ENCODE measurements at places on chromosomes 4 and X.

- no peak for DNase-seq
These were observed 70.5 kb upstream of the PRSS48 start for GRCh38 chr4:151206241-151207005.

- DNase-seq: peak; percentile 87
These were observed at the start of gene SLC9B1 for GRCh38 chr4:103019308-103020124. TSS of gene SLC9B1 (minus strand) at chr4:103019705. CDS start at chr4:102991711, 27,994 bp downstream.

DNA sequence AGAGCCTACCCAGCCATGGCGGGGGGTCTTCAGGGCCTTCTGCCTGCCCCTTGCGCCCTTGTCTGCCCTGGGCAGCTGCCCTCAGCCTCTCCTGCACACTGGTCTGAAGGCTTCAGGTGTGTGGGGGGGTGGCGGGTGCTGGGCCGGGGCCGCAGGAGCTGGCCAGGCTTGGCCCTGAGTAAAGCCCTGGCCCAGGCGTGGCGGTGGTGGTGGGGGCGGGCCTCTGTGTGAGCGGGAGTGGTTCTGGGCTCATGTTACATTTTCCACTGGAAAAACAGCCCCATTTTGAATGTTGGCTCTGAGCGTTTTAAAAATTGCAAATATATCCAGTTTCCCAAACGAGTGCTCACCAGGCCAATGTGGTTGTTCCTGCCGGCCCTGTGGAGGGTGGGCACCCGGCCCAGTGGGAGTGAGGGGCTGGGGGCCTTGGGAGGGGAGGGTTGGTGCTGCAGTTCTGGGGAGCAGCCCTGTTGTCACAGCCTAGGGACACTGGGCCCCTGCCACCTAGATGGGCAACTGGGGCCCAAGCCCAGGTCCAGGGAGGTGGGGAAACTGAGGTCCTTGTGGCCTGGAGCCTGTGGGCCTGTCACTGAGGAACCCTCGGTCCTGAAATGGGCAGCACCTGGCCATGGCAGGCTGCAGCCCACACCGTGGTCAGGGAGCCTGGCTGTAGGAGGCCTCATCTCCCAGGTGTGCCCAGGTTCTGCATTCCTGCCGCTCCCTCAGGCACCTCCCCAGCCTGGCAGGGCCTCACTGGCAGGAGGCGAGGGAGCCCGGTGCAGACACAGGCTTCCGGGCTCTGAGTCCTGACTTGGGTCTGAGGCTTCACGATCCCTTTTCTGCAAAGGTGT, 28.3 kb downstream of the FGFRL1 start:
- no peak for DNase-seq

GRCh38 chrX:94515009-94515408, 841.0 kb downstream of the FAM133A start:
- DNase-seq: no peak

DNA sequence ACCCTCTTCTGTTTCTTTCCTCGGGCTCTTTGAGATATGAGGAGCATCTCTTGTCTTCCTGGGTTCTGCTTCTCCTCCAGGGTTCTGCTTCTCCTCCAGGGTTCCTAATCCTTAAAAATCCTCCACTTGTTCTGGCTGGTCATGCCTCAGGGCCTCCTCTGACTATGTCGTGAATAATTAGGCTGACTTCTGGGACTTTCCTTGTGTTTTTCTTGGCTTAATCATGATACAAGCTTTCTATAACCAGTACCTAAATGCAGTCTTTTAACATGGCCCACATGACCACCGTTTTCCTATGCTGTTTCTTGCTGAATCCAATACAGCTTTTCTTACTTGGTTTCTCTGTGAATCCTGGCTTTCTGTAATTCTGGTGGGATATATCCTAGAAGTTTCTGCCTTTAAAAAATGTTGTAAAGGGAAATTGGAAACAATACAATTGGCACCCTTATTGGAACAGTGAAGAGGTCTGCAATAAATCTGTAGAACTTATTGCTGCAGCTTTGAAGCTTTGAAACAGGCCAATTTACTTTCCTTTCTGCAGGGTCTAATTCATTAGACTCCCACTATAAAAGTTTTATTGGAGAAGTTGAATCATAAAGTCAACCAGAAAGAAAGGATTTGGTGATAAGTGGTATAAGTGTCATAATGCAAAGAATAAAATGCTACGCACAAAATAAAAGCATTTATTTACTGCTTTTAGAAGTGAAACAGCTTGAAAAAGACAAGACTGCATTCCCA, 213.1 kb downstream of the UGT8 start:
- DNase-seq: no peak

DNA sequence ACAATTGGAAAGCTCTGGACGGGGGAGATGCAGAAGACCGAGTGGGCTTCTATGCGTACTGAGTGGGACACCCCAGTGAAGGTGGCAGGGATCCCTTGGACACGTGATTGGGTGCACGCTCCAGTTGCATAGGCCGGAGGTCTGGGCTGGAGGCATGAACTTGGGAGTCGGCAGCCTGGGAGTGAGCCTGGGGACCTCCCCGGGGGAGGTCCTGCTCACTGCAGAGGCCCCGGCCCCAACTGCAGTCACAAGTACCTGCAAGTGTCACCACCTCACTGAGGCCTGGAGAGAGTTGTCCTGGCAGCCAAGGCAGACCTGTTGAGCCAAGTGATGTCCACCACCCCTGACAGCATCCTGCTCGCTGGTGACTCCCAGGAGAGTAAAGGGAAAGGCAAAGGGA, 49.3 kb upstream of the HMX1 start:
- no peak for DNase-seq

DNA sequence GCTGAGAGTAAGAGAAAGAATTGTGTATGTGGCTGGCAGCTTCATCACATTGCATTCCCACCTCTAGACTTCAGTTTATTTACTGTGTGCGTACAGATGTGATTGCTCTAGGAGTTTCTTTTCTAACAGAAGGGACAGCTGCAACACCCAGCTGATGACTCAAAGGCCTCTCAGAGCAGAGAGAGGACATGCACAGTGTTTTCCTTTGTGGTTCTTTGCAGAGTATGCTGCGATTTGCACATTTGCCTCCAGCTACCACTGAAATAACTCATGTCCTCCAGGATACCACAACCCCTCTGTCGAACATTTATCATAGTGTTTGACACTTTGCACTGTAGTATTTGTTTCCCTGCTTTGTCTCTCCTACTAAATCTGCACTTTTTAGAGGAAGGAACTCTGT, 294.1 kb downstream of the STIM2 start:
- DNase-seq: no peak

DNA sequence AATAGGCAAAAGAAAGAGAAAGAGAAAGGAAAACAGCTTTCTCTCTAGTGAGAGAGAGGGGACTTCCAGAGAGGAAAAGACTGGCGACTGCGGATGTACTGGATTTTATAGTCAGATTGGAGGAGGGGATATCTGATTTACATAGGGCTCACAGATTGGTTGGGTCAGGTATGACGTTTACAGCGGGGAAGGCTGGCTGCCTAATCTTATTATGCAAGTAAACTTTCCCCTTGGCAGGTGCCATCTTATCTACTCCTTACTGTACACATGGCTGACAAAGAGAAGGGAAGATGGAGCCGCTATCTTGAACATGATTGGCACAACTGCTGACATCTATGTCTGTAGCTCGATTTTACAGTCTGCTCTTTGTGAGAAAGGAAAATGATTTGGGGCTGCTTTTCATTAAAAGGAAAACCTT, 25.4 kb downstream of the RBPJ start:
- no peak for DNase-seq

- DNase-seq: no peak
These were observed 50.6 kb downstream of the QRFPR start for GRCh38 chr4:121330180-121330665.
